ENCODE measurements at places on chromosomes 13 and 19.

DNA sequence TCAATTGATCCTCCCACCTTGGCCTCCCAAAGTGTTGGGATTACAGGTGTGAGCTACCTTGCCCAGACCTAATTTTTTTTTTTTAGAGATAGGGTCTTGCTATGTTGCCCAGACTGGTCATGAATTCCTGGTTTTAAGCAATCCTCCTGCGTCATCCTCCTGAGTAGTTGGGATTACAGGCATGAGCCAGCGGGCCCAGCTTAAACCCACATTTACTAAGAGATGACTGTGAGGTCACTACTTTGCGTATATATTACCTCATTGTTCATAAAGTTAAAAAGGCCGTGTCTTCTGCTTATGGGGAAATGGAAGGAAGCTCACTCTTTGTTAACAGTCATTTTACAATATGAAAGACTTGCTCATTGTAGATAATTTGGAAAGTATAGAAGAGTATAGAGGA, 39.6 kb upstream of the C1QTNF9 start:
- DNase-seq = no peak

- DNase-seq = no peak
These were observed 85.0 kb upstream of the ATXN8OS start for GRCh38 chr13:70022646-70023045.

DNA sequence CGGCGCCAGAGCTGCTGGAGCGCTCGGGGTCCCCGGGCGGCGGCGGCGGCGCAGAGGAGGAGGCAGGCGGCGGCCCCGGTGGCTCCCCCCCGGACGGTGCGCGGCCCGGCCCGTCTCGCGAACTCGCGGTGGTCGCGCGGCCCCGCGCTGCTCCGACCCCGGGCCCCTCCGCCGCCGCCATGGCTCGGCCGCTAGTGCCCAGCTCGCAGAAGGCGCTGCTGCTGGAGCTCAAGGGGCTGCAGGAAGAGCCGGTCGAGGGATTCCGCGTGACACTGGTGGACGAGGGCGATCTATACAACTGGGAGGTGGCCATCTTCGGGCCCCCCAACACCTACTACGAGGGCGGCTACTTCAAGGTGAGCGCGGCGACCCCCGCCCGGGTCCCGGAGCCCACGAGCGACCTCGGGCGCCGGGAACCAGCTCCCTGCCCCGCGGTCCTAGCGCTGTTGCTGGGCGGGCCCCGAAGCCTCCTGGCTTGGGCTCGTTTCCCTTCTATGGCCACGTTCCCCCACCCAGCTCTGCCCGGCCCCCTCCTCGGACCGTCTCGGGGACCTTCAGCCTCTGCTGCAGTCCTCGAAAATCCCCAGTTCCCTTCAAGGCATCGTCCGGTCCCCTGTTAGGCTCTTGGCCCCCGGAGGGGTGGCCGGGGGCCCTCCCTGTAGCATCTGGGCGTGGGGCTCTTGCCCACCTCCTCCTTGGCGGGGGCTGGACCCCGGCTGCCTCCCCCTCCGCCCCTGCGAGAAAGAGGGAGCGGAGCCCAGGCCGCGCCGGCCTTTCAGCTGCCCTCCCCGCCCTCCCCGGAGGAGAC, at the start of gene CDC34:
Gene CDC34 (plus strand): TSS at position 8 of the 808 bp plus-strand sequence. CDS start 172 bp downstream, at position 180.
- no peak for DNase-seq

DNA sequence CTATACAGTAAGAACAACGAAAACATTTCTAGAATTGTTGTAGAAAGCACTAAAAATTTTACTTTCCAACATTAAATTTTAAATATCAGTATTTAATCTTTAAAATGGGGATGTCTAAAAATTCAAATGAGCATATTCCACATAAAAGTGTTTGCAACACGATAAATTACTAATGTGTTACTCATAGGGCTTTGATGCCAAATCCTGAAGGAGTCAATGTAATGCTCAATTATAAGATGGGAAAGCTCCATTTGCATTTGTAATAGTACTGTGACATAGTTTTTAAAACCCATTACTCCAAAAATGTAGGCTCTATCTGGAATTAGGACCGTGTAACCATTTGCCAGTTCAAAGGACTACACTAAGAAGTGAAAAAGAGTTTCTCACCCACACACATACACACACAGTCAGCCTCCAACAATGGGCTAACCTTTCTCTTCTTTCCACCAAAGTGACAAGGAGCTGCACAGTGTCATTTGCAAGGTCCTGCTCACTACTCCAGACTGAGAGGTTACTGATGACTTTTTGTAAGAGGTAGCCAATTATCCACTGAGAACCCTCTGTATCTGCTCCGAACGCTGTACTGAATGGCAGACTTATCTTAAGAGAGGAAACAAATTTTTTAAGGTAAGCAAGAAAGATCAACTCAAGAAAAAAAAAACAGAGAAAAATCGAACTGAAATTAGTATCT, 26.1 kb upstream of the EEF1AKMT1 start:
- DNase-seq = no peak

- DNase-seq = no peak
These were observed 2048.3 kb upstream of the PCDH20 start for GRCh38 chr13:63463782-63464610.

GRCh38 chr19:55592391-55593090, 6.8 kb downstream of the FIZ1 start:
- DNase-seq = no peak

DNA sequence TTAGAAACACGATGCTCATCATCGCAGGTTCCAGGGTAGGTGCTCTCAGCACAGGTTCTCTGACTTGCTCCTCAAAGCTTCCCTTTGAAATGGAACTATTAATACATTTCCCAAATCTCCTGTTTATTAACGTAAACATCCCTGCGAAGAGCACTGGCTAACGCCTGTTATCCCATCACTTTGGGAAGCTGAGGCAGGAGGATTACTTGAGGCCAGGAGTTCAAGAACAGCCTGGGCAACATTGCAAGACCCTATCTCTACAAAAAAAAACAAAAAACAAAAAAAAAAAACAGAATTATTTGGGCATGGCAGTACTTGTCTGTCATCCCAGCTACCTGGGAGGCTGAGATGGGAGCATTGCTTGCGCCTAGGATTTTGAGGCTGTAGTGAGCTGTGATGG, 18.7 kb downstream of the CEACAM16 start:
- DNase-seq = no peak

DNA sequence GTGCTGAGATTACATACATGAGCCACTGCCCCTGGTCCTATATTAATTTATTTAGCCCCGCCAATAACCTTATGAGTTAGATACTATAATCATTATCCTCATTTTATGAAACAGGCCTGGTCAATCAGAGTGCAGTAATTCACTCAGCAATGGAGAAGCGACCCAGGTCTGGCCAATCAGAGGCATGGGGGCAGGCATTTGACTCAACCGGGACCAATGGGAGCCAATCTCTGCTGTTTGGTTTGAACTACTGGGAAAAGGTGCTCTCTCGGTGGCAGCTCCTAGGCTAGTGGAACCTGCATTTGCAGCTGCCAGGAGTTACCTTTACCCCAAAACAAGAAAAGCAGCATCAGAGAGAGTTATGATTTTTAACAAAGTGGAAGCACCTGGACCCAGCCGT, 6.6 kb downstream of the SIRT2 start:
- no peak for DNase-seq

- DNase-seq = no peak
These were observed 92.1 kb downstream of the AKAP11 start for GRCh38 chr13:42363941-42364612.

DNA sequence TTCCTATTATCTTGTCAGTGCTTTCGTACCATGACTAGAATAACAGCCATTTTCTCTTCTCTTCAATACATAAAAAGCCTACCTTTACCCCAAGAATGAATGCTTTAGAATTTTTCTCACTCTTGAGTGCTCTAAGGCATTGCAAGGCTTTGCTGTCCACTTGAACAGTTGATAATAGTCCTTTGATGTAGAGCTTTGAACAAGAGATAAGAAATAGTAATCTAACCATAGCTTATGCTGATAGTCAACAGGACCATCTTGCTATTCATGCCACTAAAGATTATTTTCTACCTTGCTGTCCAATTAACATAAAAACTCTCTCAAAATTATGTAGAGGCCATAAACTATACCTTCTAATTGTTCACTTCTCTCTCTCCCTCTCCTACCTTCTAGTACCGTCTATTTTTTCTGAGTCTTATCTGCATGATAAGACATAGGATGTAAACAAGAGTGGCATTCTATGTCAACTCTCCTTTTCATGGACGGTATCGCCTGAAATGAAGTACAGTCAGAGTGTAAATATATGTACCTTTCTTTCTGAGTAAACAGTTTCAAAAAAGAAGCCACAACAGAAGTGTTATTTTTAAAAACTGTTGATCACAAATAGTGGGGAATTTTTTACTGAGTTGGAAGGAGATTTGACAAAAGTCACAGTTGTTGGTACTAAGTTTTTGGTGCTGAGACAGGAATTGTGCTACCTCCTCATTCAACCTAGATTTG, 297.9 kb downstream of the NDFIP2 start:
- DNase-seq = no peak

DNA sequence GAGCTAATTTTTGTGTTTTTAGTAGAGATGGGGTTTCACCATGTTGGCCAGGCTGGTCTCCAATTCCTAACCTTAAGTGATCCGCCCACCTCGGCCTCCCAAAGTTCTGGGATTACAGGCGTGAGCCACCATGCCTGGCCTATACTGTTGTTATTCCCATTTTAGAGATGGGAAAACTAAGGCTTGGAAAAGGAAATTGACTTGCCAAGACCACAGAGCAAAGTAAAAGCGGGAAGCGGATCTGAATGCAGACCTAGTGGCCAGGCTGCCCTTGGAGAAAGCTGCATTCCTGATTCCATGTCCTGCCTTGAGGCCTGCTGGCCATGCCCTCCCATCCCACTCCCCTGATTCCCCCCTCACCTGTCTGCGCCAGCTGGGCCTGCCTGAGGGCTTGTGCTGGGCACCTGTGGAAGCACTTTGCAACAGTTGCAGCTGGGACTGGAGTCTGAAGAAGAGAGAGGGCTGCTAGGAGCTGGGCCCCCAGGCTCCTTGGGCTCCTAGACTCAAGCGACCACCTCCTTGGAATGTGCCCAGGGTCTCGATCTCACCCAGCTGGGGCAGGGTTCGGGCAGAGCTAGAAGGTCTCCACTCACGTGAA, 5.7 kb downstream of the PALM3 start:
- DNase-seq = no peak

DNA sequence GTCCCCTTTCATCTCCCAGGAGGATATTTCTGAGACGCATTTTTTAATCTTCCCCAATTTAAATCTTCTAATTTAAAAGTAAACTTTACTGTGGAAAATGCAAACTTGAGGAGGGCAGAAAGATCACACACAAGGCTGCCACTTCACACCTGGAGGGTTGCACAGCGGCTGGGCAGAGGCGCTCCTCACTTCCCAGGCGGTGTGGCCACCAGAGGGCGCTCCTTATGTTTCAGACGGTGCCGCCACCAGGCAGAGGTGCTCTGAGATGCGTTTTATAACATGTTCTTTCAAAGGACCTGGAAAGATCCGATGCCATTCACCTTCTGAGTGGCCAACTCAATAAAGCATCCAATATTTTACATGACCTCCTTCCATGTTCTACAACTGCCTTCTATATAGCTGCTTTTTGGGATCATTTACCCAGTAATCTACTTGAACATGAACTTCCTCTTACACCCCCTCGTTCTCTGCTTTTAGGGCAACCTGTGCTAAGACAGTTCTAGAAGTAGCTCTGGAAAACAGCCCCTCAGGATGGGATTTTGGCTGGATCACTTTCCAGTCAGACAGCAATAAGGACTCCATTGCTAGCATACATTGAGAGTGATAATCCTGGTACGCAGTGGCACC, 14.8 kb upstream of the MTUS2 start:
- DNase-seq = no peak

GRCh38 chr13:106186366-106187030, 349.0 kb downstream of the EFNB2 start:
- no peak for DNase-seq

- no peak for DNase-seq
These were observed 7.5 kb upstream of the LRP3 start for GRCh38 chr19:33186431-33187182.

- no peak for DNase-seq
These were observed 888.8 kb downstream of the SLITRK6 start for GRCh38 chr13:84910423-84910822.

DNA sequence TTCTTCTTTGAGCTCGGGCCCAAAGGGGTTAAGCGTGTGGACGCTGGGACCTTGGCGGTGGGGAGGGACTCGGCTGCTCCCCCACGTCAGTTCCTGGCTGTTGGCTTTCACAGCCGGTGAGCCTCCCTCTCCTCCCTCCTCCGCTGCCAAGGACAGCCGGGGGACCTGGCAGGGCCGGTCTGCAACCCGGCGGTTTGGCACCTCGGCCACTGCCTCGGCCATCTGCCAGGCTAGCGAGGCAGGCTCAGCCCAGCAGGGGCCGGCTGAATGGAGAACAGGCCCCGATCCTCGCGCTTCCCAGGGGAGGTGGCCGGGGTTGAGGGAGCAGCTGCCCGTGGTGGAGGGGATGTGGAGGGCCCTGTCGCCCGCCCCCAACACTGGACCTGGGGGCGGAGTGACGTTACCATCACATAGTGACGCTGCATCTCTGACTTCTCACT, 5.0 kb downstream of the TLE5 start:
- DNase-seq = no peak

GRCh38 chr19:5988517-5989387, 10.8 kb upstream of the RANBP3 start:
- DNase-seq = no peak

DNA sequence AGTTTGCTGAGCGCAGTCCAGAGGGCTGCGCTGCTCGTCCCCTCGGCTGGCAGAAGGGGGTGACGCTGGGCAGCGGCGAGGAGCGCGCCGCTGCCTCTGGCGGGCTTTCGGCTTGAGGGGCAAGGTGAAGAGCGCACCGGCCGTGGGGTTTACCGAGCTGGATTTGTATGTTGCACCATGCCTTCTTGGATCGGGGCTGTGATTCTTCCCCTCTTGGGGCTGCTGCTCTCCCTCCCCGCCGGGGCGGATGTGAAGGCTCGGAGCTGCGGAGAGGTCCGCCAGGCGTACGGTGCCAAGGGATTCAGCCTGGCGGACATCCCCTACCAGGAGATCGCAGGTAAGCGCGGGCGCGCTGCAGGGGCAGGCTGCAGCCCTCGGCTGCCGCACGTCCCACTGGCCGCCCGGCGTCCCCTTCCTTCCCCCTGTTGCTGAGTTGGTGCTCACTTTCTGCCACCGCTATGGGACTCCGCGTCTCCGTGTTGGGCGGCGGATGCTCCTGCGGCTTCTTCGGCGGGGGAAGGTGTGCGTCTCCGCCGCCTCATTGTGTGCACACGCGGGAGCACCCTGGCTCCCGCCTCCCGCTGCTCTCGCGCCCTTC, 772 bp downstream of the GPC6 start:
- DNase-seq = no peak

DNA sequence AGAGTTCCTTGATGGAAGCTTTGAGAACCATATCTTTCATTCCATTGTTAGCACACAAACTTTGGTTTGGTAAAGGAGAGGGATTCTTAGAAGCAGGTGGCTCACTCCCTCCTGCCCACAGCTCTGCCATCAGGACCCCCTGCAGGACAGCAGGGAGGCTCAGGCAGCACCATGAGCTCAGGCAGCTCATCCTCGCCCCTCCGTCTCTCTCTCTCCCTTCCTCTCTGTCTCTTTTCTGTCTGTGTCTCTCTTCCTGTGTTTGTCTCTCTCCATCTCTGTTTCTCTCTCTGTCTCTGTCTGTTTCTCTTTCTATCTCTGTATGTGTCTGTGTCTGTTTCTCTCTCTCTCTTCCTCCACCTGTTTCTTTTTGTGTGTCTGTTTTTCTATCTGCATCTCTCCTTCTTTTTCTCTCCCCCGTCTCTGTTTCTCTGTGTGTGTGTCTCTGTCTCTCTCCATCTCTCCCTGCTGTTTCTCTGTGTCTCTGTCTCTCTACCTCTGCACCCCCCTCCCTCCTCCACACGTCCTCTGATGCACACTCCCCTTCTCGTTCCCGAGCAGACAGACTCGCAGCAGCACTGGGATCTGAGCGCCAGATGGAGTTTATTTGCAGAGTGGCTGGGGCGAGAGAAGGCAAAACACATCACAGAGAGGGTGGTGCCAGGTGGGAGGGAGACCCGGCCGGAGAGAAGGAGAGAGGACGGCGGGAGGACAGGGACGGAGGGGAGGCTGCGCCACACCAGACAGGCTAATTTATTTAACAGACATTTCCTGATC, 8.7 kb downstream of the SBK2 start:
- no peak for DNase-seq

Data from cortex of kidney (tissue), 1 donor.